Stimulated activated CD4-positive, alpha-beta T cell treated with anti-CD3 and anti-CD28 coated beads, Interleukin-1b, Interleukin-23, amount 100 ng/mL, for 1 hour (primary cell): ENCODE measurements at places on chromosomes 5 and 9.

DNA sequence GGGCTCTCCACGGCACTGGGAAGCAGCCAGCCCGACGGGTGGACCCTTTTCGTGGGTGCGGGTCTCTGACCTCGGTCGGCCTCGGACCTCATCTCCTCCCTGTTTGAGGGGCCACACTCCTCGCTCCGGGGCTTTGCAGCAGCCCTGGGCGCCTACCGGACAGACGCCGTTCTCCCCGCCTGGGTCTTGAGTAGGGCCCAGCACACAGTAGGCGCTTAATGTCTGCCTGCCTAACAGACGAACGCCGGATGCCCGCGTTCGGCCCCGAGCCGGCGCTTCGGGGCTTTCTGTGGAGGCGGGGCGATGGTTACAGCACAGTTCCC lies 842 bp upstream of the GTF3C5 start:
- no peak for DNase-seq

DNA sequence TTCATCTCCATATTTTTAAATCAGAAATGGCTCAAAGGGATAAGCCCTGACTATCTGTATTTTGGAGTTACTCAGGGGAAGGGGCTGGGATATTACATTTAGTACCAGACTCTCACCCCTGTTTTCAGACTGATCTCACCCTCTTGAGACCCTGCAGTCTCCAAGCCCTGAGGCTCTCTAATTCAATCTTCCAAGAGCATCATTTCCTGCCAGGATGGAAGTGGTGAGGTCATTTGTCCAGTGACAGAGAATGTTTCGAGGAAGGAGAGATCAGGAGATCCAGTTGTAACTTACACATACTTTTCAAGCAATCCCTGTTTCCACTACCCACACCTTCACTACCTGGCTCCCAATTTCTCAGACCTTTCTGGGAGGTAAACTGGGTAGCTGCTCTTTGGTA lies 295.5 kb upstream of the EFNA5 start:
- DNase-seq: no peak

GRCh38 chr5:111070272-111071134 lies 1.0 kb upstream of the TSLP start:
- no peak for DNase-seq

- no peak for DNase-seq
Observed at GRCh38 chr5:37375091-37375490, 4.0 kb upstream of the WDR70 start.

DNA sequence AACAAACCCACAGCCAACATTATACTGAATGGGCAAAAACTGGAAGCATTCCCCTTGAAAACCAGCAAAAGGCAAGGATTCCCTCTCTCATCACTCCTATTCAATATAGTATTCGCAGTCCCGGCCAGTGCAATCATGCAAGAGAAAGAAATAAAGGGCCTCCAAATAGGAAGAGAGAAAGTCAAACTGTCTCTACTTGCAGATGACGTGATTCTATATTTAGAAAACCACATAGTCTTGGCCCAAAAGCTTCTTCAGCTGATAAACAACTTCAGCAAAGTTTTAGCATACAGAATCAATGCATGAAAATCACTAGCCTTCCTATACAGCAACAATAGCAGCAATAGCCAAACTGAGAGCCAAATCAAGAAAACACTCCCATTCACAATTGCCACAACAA lies 333.7 kb upstream of the EDIL3 start:
- DNase-seq: no peak

DNA sequence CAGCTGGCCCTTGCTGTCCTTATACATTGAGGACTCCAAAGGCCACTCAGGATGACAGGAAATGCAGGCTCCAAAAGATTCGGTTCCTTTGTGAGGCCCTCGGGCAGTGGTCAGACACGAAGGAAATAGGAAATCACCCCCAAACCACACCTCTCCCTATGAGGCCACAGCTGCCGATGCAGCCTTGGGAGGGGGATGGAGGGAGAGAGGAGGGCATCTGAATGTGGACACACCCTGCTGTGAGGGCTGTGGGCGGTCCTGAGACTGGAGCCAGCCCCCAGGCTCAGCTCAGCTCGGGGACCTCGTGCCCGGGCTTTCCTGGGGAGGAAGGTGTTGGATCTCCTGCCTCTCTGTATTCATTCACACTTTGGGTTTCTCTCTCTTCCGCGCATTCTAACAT lies 2.7 kb upstream of the CLPTM1L start:
- no peak for DNase-seq

GRCh38 chr9:96022445-96023051 lies 147.1 kb downstream of the ERCC6L2 start:
- no peak for DNase-seq

- no peak for DNase-seq
Observed at GRCh38 chr5:98941131-98941883, 12.5 kb upstream of the CHD1 start.

DNA sequence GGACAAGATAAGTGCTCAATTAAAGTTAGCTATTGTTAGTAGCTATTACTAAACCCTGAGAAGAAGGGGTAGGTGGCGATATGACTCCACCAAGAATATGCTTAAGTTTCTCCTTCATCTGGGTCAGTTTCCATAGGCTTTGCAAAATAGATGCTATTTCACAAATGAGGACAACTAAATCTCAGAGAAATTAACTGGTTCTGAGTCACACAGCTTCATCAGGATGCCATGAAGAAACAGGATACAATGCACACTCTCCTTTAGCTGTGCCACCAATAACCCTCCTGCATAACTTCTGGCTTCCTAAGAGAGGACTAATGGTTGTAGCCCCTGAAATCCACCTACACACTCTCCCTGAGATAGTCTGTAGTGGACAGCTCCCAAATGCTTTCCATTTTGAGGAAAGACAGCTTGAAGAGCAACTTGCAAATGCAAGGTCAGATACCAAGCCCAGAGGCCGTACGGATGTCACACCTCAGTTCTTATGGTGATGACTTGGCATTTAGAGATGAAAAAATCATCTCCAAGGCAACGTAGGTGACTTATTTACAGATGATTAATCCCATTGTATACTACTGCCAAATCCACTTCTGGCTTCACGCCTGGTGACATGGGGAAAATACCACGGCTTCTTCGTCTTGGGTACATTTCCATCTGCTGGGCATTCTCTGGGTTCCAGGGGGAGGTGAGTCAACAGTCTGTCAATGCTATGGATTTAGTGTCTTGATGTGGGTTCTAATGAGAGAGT lies 251.4 kb upstream of the IL12B start:
- no peak for DNase-seq

GRCh38 chr5:154196955-154197652 lies 6.6 kb downstream of the GALNT10 start:
- DNase-seq: no peak

DNA sequence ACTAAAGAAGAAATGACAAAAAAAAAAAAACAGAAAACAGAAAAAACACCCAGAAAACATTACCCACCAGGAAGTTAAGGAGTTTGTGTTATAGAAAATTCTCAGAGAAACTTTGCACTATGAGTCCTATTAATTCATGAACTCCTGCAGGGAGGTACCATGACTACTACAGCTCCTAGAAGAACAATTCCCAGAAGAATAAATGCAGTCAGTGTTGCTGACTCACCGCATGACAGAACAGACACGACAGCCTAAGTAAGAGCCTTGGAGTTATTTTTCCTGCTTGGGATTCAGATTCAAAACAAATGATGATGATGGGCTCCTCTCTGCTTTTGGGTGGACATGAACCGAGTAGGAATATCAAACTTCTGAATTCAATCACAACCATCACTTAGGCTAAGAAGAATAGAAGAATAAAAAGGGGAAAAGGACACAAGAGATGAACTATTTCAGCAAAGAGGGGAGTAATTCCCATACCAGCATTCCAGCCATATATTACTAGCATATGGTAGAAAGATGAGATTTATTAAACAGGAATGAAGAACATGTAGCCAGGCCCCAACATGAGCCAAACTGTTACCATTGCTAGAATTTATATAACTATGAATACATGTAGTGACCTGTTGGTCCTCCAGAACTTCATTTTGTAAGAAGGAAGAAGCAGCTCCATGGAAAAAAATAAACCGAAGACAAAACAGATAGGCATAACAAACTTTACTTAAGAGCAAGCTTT lies 209.6 kb upstream of the PDE4D start:
- DNase-seq: no peak

- no peak for DNase-seq
Observed at GRCh38 chr9:127122176-127123063, at the start of gene ANGPTL2. Gene ANGPTL2 (minus strand): TSS chr9:127122635. CDS start chr9:127108731, 13,904 bp downstream.

GRCh38 chr5:15687401-15687800 lies 187.4 kb downstream of the FBXL7 start:
- DNase-seq: no peak

- DNase-seq: no peak
Observed at GRCh38 chr5:151219138-151219537, 4.8 kb downstream of the CCDC69 start.

- DNase-seq: no peak
Observed at GRCh38 chr9:91843623-91844148, 106.3 kb downstream of the ROR2 start.

DNA sequence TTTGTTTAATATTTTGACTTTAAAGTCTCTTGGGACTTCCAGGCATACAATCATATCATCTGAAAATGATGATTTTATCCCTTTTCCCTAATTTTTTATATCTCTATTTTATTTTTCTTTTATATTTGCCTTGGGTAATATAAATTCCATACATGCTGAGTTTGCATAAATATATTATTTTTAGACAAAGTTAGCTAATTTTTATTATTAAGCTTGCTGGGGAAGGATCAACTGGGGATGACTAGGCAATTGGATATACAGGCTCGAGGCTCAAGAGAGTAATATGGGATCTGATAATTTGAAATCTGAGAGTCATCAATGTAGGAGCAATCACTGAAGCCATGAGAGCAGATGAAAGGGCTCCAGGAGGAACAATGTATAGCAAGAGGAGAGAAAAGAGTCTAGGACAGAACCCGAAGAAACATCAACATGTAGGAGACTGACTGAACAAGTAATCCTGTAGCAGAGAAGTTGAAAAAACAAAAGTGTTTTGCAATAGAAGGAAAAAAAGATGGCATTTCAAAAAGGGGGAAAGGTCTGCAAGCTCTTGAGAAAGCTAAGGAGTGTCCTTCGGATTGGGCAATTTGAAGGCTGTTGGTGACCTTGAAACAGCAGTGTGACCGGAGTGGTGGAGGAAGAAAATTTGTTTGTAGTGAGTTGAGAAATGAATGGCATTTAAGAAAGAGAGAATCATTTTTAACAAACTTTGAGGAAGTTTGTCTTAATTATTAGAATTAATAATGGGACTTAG lies 17.0 kb upstream of the RHOBTB3 start:
- DNase-seq: no peak

- no peak for DNase-seq
Observed at GRCh38 chr5:17024686-17025180, 88.6 kb upstream of the MYO10 start.

GRCh38 chr5:34045023-34045422 lies 2.0 kb upstream of the C1QTNF3 start:
- DNase-seq: no peak

- DNase-seq: no peak
Observed at GRCh38 chr5:4480528-4481349, 659.4 kb upstream of the ADAMTS16 start.

GRCh38 chr5:854217-854616 lies 3.4 kb upstream of the ZDHHC11 start:
- DNase-seq: no peak

DNA sequence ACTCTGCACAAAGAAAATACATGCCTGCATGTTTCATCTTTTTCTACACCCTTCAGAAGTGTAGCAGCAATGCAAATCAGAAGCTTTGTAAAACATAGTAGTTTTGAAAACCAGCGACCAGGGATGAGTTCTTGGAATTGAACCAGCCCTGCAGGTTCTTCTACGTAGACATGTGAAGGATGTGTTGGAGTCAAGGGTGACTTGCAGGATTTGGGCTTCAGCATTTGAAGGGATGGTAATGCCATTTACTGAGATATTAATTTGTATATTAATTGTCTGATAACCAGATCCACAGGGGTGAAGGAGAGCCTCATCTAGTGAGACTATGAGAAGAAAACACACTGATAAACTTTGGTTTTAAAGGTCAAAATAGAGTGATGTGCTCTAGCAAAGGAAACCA lies 72.4 kb downstream of the KIAA1958 start:
- DNase-seq: no peak

DNA sequence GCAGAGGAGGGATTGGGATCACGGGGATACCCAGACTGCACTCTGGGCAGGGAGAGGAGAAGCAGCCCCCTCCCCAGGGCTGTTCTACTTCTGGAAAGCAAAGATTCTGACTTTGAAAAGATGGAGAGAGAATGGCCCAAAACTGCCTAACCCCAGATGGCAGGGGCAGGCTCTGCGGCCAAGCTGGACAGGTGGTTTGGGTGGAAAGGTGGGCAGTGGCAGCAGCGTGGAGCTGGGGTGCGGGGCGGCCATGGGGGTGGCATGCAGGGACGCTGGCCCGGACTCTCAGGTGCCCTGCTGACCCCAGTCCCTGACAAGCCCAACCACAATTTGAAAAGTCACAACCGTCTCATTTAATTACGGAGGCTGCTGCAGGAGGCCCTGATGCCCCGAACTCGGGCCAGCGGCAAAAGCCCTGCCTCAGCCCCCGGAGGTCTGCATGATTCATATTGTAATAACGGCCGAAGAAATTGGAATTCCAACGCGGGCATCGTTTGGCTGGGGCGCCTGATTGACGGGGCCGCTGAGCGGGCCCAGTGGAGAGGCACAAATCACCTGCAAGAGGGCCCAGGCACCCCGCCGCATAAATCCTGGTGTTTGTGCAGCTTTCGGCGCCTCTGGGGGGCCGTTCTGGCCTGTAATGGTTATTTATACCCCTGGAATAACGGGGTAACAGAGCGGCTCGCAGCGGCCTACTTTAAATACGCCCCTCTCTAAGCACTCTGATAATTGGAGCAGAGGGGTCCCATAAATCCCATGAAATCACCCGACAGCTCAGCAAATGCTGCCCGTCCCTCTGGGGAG lies 41.8 kb upstream of the FCN2 start:
- DNase-seq: no peak

DNA sequence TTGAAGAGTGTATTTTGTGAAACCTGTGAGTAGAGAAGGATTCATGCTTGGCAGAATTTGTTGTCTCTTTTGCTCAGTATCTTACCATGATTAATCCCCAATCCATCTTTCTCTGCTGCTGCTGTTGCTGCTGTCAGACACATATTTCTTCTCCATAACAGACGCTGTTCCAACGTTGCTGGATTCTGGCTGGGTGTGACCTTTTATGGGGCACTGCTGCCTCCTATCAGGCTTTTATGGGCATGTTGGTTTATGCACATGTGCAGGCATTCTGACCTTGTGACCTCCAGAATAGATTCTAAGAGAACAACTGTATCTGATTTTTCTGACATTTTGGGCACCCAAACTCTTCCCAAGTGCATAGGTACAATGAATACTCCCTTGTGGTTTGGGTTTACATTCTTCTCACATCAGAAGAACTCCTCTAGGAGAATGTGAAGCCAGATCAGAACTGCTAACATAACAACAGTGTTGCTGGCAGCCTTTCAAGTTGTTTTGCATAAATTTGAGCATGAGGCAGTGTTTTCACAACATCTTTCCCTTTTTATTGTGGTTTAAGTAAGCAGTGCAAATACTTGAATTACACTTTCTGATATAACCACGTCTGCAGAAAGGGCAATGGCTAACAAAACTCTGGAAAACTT lies 9.2 kb upstream of the ISL1 start:
- DNase-seq: no peak

GRCh38 chr9:36930941-36931340 lies 103.1 kb downstream of the PAX5 start:
- no peak for DNase-seq

- DNase-seq: no peak
Observed at GRCh38 chr9:27348785-27349697, 52.1 kb upstream of the EQTN start.
